ENCODE measurements at places on chromosomes 12 and 14.
A peak's percentile ranks its signal among the peaks of the same experiment; 100 is the strongest.

GRCh38 chr14:104318558-104319490 lies 180.4 kb downstream of the KIF26A start:
- DNase-seq = no peak

DNA sequence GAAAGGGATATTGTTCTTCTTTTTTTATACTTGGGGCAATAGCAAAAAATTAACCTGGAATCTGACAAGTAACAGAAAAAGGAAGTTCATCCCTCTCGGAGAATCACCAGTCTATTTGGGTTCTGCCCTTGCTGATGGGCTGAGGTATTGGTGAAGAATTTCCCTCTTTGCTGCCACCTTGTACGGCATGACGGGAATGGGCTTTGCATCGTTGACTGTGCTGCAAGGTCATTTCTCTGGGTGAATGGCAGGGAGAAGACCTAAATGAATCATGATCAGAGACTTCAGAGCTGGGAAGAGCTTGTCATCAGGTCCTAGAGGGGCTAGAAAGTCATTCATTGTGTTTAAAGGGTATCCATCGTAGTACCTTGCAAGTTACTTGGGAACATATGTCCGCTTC lies 12.0 kb downstream of the C1S start:
- no peak for DNase-seq

- peak; percentile 55 for DNase-seq
Observed at GRCh38 chr12:120394483-120395367, 25.8 kb upstream of the MSI1 start.

DNA sequence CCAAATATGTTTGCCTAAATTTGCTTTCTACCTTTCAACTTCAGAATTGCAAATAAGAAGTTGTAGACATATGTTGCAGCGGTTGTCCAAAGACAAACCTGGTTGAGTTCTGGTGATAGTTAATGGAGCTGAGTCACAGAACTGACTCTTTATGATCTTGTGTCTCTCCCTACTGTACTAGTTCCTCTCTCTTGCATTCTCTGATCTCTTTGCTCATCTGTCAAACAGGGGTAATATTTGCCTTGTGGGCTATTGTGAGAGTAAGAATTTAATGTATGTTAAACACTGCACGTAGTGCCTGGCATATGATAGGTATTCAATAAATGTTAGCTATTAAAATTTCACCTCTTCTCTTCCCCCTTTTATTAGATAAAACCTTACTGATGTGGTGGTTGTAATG lies 283.5 kb upstream of the RGS6 start:
- no peak for DNase-seq

DNA sequence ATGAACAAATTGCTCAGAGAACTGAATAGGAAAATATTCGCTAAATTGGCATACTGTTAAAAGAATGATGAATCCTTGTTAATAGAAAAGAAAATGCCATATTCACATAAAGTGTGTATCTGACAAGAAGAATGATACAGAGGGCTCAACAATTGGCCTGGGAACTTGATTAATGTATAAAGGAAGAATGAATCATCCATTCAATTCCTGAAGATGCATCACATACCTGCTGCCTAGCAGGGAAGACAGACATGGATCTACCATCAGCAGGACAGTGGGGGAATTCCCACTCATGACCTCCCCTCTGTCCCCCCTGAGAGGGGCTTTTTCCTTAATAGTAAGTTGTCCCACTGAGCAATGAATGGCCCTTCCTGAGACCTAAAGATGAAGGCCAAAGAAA lies 13.5 kb downstream of the PTPN21 start:
- no peak for DNase-seq

GRCh38 chr14:33165926-33166289 lies 227.2 kb downstream of the NPAS3 start:
- DNase-seq = no peak

- peak; percentile 68 for DNase-seq
Observed at GRCh38 chr12:100356644-100357223, at the start of gene SLC17A8. TSS of gene SLC17A8 (plus strand) at chr12:100357074. CDS start at chr12:100357392, 318 bp downstream.

- DNase-seq = no peak
Observed at GRCh38 chr12:54937929-54938328, 46.6 kb downstream of the TESPA1 start.

DNA sequence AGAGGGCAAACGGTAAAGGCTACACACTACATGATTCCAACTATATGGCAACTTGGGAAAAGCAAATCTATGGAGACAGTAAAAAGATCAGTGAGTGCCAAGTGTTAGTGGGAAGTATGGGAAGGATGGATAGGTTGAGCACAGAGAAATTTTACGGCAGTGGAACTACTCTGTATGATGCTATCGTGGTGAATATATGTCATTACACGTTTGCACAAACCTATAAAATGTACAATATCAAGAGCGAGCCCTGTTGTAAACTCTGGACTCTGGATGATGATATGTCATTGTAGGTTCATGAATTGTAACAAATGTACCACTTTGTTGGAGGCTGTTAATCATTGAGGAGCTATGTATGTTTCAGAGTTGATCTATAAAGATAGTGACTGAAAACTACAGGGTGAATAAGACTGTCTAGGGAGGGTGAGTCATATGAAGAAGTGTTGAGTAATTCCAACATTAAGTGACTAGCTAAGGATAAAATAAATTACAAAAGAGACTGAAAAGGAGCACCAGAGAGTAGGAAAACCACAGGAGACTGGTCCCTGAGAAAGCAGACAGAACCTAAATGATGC lies 349.2 kb upstream of the LMO3 start:
- DNase-seq = no peak

- no peak for DNase-seq
Observed at GRCh38 chr14:22096514-22096895, 422.9 kb upstream of the OR4E1 start.

GRCh38 chr14:50001999-50002925 lies 109.4 kb downstream of the ARF6 start:
- no peak for DNase-seq

GRCh38 chr12:118237908-118238307 lies 102.0 kb downstream of the PEBP1 start:
- no peak for DNase-seq

DNA sequence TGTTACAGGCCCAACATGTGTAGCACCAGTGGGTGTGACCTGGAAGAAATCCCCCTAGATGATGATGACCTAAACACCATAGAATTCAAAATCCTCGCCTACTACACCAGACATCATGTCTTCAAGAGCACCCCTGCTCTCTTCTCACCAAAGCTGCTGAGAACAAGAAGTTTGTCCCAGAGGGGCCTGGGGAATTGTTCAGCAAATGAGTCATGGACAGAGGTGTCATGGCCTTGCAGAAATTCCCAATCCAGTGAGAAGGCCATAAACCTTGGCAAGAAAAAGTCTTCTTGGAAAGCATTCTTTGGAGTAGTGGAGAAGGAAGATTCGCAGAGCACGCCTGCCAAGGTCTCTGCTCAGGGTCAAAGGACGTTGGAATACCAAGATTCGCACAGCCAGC lies 8.6 kb downstream of the BCL2L14 start:
- DNase-seq = no peak

DNA sequence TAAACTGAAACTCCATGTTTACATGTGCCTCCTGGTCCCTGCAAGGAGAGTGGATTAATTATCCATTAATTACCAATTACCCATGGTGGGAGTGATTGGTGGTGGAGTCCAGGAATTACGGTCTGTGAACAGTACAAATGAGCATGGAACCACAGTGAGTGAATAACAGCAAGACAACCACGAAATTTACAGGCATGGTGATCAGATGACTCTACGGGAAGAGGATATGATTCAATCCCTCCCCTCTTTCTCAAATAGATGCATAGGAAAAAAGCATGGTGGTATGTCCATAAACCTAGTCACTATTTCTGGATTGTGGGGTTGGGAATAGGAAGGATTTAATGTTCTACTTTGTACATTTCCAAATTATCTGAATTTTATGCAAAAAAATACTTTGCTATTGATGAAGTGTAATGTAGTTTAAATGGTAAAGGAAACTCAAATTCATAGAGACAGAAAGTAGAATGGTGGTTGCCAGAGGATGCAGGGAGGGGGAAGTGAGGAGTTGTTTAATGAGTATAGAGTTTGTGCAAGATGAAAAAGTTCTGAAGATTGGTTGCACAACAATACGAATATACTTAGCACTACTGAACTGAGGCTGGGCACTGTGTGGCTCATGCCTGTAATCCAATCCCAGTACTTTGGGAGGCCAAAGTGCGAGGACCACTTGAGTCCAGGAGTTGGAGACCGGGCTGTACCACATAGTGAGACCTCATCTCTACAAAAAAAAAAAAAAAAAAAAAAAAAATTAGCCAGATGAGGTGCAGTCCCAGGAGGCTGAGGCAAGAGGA lies 41.2 kb upstream of the C12orf75 start:
- DNase-seq = no peak

GRCh38 chr12:104656921-104657320 lies 200.2 kb downstream of the CHST11 start:
- DNase-seq = peak; percentile 29

DNA sequence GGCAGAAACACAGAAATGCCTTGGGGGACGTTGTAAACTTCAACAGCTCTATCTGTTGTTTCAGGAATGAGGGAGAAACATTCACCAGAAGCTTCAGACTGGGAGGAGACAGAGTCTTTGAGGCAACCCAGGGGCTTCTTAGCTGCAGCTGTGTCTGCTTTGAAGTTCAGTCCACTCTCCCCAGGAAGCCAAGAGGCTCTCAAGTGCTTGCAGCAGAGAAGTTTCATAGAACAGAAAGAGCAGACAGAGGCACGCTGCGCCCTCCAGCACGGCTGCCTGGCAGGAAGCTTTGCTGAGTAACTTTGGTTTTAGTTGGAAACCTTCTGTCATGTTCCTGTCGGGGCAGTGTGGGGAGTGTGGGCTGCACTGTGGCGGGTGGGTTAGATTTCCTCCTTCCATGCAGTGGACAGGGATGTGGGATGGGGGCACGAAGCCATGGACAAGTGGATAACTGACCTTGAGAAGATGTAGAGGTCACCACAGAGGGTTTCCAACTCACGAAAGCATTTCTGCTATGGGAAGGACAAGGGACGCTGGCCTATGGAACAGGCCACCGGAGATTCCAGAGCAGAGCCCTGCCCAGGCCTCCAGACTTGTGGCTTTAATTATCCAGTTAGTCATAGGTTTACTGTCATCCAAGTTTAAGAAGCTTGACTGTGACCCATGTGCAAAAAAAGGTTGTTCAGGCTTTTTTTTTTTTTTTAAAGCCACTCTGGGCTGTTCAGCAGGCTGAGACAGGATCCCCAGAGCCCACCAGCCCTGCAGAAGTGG lies 107.7 kb downstream of the ARF6 start:
- no peak for DNase-seq

DNA sequence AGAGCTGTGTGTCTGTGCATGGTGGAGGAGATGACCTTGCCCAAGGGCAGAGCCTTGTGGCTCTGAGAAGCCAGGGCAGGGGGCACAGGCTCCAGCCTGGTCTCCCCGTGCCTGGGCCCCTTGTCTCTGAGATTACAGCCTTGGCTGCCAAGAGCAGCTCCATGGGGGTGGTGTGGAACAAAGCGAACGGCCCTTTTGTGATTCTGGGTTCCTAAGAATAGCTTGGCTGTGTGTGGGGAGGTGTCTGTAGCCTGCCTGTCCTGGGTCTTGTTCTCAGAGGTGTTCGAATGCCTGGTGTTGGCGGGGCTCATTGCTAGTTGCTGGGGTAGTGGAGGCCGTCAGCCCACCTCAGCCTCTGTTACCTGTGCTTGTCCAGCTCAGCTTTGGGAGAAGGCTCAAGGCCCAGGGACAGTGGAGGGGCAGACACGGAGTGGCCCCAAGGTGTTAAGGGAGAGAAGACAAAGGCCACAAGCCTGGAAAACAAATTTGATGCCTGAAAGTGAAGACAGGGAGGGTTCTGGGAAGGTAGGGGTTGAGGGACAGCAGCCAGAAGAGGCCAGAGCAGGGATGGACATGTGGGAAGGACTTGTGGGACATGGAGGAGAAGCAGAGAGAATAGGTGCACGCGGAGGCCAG lies 7.4 kb upstream of the MYH7 start:
- DNase-seq = no peak

GRCh38 chr14:46091819-46092218 lies 559.8 kb downstream of the RPL10L start:
- DNase-seq = no peak

GRCh38 chr12:59396519-59396918 lies 199.3 kb upstream of the SLC16A7 start:
- DNase-seq = no peak

GRCh38 chr12:89372584-89373370 lies 20.5 kb upstream of the DUSP6 start:
- DNase-seq = no peak

DNA sequence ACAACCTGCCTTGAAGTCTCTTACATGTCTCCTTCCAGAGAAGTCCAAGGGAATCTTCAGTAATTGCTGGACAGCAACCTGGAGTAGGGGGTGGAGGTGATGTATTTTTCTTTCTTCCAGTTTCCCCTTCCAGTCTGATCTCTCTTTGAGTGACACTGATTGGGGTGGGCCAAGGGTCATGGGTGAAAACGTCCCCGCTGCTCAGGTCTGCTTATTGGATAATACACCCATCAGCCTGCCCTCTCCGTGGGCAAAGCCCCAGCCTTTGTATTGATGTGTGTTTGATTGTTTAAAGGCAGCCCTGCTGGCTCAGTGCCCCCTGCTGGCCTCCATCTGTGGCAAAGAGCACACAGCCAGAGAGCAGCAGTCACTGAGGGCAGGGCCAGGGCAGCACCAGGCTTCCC lies 35.7 kb upstream of the ATP2A2 start:
- peak; percentile 41 for DNase-seq

DNA sequence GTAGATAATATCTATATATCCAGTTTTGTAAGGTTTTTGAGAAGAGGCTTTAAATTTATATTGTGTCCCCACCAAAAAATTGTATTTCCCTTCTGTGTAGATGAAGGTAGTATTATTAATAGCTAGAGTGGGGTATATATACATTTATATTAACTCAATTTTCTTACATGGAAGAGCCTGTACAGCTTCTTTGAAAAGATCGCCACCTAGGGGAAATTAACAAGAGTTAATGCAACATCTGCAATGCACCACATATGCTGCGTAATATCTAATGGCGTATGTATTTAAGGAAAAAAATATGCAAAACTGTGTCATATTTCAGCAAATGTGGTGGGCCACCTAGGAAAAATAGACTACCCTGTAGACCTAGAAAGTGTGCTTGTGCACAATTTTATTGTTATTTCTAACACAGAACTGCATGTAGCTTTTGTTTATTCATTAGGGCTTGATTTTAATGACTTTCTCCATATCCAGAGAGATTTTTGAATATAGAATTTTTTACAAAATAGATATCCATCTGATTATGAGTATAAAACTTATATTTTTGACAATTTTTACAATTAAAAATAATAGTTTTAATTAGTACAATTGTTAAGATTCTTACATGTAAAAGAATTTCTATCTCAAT lies 14.0 kb downstream of the CCER1 start:
- DNase-seq = peak; percentile 83

DNA sequence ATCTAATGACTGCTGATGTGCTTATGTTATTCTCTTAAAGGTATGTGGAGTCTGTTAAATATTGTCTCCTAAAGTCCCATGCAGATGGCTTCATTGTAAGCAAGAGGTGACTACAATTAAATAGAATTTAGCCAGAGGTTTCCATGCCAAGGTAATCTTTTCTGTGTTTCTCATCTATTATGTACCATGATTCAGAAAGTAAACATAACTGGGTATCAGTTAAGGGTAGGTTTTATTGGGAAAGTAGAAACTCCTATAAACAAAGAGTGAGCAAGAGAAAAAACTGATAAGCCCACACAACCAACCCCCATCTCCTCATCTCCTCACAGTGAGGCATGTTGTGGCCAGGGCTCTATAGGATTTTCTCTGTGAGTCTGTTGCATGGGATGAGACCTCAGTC lies 611.7 kb downstream of the SNAPC1 start:
- DNase-seq = no peak

- DNase-seq = no peak
Observed at GRCh38 chr12:19841451-19841850, 402.2 kb downstream of the AEBP2 start.
